Activated CD4-positive, alpha-beta memory T cell treated with anti-CD3 and anti-CD28 coated beads, Interleukin-2, amount 10 ng/mL, durations not matched to agents 7 days and 5 days (primary cell): ENCODE measurements at places on chromosomes 1 and 21. TPM values are rescaled to one million over a fixed set of nuclear protein-coding genes. Genes with fewer than 3 reads are reported as not detected.

DNA sequence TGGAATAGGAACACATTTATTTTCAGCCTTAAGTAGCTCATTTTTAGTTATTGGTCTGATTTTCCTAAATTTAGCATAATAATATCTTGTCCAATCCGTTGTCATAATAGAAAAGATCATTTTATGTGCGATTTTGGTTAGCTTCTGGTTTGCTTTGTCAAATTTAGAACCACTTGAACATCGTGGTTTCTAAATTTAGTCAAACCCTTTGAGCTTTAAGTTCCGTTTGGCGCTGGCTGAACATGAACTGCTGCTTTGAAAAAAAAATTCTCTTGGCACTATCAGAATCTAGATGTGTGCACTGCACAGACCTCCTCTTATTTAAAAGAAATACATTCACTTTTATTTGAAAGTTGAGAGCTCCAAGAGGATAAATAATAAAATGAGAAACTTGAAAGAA, 370.6 kb downstream of the PTPRC start:
- no peak for DNase-seq

GRCh38 chr1:21232044-21232443, 55.3 kb upstream of the EIF4G3 start:
- peak; percentile 34 for DNase-seq

- no peak for DNase-seq
Observed at GRCh38 chr1:92585831-92586230, 99.1 kb upstream of the GFI1 start.

Gene AGRN
- total RNA-seq: 18.3 TPM

Gene NUF2
- total RNA-seq: 69.9 TPM

Gene MEGF6
- 15.6 TPM for total RNA-seq
